Retina (tissue), 1 donor: ENCODE measurements at places on chromosomes 5 and 9.

DNA sequence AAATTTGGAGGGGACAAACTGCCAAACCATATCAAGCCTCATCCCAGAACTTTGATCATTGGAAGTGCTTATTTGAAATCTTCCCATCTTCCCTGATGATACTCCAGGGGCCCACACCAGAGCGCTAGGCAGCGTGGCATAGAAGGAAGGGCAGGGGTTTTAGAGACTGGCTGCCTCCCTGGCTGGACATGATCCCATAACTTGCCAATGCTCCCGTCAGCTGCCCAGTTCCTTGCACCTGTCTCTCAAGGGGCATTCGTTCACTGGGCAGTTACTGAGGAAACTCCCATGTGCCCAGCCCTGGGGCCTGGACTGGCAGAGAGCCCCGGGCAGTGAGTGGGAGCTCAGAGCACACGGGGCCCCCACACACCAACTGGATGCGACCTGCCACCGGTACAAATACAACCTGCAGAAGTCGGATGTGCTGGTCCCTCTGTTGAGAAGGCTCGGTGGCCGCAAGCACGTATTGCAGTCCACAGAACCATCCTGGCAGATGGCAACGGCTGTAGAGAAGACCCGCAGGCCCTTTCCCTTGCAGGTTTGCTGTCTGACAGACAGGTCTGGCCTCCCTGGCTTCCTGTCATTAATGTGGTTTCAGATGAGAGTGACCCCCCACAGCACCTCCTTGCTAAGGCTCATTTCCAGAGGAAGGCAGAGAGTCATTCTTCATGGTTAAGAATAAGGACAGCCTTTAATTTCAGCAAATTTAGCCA, 122.4 kb downstream of the MVB12B start:
- no peak for DNase-seq

DNA sequence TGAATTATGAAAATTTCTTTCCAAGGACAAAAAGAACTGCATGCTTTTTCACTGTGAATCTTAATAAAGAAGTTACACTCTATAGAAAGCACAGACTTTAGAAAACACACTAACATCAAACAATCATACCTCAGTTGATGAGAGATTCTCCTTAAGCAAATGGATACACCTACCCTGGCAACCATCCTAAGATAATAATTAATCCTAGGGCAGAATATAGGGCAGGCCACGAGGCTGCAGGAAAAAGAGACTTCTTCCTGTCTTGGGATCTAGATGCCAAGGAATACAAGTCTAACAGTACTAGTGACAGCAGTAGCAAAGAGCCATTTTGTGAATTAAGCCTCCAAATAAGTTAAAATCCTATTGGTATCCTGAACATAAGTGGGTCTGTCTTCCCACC, 395.4 kb downstream of the EFNA5 start:
- DNase-seq, result no peak

DNA sequence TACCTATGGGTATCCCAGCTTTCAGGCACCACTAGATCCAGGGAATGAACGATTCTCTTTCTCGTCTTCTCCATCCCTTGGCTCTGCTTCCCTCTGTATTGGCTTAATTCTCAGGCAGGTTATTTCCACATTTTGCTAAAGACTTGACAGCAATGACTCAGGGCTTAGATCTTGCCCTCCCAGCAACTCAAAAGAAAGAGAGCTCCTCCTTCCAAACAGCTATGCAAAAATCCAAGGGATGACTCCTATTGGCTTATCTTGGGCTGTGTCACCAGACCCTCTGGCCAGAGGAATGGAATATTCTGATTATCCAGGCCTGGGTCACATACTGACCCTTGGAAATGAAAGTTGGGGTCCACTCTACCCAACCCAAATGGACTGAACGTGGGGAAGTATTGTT, 270.2 kb downstream of the NTRK2 start:
- no peak for DNase-seq

GRCh38 chr9:81729135-81729534, 39.8 kb upstream of the TLE1 start:
- no peak for DNase-seq

- DNase-seq, result peak; percentile 5
These were observed 136.3 kb upstream of the SNX2 start for GRCh38 chr5:122638581-122638980.

DNA sequence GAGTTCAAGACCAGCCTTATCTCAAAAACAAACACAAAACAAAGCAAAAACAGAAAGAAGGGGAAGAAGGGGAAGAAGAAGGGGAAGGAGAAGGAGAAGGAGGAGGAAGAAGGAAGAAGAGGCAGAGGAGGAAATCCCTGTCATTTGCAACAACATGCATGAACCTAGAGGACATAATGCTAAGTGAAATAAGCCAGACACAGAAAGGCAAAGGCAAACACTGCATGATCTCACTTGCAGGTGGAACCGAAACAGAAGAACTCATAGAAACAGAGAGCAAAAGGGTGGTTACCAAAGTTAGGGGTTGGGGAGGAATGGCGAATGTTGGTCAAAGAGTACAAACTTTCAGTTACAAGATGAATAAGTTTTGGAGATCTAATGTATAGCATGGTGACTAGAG, 135.4 kb downstream of the UGCG start:
- no peak for DNase-seq

- no peak for DNase-seq
These were observed 4.5 kb upstream of the CD274 start for GRCh38 chr9:5445886-5446285.

DNA sequence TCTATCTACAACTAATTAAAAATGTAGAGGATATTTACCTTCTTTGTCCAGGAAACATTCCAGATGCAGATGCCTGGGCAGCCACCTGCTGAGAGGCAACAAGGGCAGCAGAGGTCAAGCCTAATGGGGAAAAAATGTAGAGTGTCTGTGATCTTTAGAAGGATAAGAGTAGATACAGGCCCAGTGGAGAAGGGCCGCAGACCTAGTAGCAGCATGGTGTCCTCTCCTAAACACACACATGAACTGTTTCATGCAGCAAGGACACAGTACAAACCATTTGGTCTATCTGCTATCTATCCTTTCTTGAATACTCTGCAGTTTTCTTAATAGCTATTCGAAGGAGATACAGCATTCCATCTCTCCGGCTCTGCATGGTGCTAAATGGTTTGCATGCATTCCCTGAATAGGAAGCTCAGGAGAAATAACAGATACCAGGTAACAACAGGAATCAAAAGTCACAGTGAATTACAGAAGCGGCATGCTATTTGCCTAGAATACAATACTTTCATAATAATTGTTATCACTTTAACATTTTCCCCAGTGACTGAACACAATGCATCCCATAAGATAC, 107.3 kb downstream of the ZNF608 start:
- no peak for DNase-seq

GRCh38 chr5:11052871-11053270, 291.8 kb upstream of the DAP start:
- no peak for DNase-seq

DNA sequence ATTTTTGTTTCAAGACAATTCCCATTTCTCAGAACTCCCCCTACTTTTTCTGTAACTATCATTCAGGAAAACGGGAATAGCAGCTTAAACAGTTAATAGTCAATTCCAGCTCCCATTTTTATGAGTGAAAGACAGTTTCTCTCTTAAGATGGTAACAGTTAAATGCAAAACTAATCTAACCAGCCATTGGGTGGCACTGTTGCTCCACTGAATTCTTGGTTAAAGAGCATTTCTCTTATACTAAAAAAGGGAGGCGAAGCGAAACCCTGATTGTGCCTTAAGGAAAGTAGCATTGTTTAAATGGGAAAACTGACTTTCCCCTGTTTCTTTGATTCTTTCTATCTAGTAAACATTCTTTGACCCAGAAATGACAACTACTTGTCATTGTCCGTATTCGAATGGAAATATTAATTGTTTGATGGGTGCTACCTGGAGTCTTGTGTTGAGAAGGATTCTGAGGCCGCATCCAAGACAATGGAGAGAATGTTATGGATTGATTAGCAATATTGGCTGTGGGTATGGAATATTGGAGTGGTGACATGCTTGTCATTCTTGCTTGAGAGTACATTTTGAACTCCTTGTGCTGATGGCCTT, 507.8 kb downstream of the MAT2B start:
- peak; percentile 72 for DNase-seq

GRCh38 chr9:17863213-17863883, 284.5 kb downstream of the SH3GL2 start:
- DNase-seq, result no peak

GRCh38 chr5:9405196-9405754, 140.6 kb downstream of the SEMA5A start:
- no peak for DNase-seq

- no peak for DNase-seq
These were observed 10.3 kb upstream of the SLC6A18 start for GRCh38 chr5:1214936-1215220.

GRCh38 chr5:3346111-3346820, 249.4 kb upstream of the IRX1 start:
- DNase-seq, result no peak

GRCh38 chr5:139389701-139390638, at the start of gene MZB1:
Gene MZB1 (minus strand): TSS chr5:139389913. CDS start chr5:139389856, 57 bp downstream.
- no peak for DNase-seq

DNA sequence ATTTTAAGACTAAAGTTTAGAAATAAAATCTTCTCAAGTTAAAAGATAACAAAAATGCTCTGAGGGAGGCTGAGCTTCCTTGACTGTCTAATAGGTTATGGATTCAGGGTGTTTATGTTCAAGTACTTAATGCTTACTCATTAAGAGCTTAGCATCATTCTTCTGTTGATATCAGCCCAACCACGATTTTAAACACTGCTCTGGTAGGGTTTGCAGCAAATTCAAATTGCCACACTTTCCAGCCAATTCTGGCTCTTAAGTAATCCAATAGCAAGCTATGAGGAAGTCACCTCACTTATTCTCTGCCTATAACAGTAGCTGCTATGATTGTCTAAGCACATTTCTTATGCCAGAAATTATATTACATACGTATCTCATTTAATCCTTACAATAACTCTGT, 191.0 kb upstream of the KIF2A start:
- no peak for DNase-seq

- no peak for DNase-seq
These were observed 209.1 kb downstream of the MAPKAP1 start for GRCh38 chr9:125497906-125498305.

DNA sequence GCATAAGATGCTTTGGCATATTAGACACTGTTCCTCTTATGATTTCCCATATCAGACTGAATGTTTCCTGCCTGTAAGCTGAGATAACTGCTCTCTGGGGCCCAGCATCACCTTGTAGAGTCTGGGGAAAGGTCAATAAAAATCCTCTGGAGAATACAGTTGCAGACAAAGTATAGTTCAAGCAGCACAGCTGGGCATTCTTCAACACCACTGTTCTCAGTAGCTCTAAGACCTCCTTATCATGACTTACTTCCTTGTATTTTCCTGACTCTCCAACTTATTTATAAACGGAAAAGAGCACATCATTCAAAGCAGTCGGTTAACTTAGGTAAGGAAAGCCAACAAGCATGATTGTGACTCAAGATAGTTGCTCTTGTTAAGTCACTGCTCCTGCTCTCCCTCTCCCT, 208.7 kb upstream of the RASEF start:
- DNase-seq, result no peak

DNA sequence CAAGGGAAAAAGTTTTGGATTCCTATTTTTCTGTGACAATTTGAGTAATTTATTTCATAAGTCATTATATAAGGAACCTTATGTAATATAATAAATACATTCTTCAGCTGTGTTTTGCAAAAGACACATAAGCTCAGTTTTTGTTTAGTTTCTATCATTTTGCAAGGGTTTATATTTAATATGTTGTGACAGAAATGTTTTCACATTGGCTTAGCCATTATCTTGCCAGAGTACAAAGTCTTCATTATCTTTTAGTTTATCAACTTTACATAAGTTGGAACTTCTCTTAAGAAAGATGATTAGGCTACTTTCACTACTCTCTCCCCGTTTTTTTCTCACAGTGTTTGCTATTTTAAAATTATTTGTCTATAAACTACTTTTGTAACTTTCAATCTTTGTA, 54.8 kb downstream of the ERCC6L2 start:
- DNase-seq, result no peak

DNA sequence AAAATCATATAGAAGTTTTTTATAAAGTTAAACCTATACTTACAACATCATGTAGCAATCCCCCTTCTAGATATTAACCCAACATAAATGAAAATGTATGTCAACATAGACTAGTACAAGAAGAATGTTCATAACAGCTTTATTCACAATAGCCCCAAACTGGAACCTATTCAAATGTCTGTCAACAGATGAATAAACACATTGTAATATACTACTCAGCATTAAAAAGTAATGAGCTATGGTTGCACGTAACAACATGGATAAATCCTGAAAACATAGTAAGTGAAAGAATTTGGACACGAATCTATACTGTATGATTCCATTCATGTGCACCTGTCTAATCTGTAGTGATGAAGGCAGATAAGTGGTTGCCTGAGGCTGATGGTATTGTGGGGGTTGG, 73.9 kb downstream of the CSNK1G3 start:
- no peak for DNase-seq

- DNase-seq, result peak; percentile 87
These were observed 25.0 kb upstream of the TDRD7 start for GRCh38 chr9:97386733-97387503.

GRCh38 chr5:119397518-119398380, 41.9 kb downstream of the TNFAIP8 start:
- DNase-seq, result no peak

DNA sequence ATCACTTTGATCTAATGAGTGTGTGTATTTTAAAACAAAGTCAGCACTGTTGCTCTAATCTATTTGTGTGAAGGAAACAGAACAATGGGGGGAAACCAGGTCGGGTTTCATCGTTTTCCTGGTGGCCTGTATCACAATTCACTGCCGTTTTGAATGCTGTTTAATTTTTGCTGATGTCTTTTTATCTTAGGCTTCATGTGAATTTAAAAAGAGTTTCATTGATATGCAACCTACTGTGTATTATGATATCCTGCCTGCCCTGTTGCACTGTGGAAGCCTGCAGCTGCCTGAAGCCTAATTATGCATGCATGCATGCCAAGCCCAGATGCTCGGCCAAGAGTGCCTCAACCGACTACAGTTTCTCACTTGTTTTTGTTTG, 307.5 kb downstream of the ZNF608 start:
- peak; percentile 70 for DNase-seq

DNA sequence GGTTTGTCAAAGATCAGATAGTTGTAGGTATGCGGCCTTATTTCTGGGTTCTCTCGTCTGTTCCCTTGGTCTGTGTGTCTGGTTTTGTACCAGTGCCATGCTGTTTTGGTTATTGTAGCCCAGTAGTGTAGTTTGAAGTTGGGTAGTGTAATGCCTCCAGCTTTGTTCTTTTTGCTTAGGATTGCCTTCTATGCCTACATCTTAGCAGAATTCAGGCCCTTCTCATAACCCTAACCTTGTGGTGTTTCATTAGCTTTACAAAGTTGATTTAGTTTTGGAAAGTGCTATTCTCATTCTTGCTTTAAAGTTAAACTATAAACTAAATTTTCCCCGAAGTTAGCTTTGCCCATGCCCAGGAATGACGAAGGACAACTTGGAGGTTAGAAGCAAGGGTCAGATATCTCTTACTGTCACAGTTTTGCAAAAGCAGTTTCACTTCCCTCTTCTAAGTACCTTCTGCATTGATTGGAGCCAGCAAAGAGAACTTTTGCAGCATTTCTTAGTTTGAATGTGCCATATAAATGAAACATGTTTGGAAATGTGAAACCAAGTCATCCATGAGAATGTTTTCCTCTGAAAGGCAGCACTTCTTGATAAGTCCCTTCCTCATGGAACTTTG, 274.3 kb upstream of the DMRT1 start:
- no peak for DNase-seq
